GM12878 (cell line): ENCODE measurements at places on chromosomes 2 and 18.

DNA sequence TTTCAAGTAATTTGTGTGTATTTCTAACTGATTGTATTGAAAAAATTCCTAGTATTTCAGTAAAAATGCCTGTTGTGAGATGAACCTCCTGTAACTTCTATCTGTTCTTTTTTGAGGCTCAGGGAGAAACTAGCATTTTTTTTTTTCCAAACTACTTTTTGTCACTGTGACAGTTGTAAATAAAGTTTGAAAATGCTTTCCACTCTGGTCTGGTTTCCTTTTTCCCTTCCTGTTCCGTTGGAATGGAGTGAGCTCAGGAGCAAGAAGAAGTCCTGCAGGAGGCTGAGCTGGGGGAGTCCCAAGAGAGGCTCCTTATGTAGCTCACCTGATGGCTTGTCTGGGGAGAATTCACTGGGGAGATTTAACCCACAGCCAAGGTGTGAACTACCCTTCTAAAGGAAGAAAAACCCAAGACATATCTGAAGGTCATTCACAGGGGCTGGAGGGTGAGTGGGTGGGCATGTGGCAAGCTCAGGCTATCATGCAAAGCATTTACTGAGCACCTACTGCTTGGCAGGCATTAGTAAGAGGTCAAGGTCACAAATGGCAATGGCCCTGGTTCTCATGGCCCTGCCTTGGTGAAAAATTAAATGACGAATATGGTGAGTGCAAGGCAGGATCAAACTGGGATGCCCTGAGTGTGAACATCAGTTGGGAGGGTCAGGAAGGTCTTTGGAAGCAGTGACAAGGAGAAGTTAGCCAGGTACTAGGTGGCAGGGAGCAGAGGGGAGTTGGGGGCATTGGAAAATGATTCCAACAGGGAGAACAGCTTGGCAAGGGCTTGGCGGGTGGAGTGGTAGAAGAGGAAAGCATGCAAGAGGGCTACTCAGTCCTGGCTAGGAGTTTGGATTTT, 28.7 kb downstream of the LBH start:
- DNase-seq: no peak

DNA sequence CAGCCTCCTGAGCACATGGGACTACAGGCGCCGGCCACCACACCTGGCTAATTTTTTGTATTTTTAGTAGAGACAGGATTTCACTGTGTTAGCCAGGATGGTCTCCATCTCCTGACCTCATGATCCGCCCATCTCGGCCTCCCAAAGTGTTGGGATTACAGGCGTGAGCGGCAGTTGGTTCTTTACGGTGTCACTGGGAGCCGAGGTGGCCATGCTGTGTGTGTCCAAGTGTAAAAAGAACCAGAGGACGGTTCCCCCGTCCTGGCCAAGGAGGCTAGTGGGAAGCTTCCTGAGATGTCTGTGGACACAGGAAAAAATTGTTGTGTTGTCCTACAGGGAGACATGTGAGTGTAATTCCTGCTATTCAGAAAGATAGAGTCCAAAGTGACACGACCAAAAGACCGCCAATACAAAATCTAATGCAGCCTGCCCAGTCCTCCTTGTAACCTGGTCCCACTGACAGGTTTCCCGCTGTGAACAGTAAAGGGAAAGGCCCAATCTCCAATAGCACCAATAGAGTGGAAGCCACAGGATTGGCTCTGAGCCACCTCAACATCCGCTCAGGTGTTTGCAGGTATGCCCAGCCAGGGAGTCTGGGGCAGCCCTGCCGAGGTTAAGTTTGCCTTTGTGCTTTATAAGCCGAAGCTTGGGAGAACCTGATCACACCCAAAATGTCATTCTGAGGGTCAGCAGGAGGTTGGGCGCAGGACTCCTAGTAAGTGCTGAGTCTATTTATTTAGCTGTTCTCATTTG, 40.6 kb downstream of the NCK2 start:
- no peak for DNase-seq

GRCh38 chr18:2618009-2618408, 37.5 kb upstream of the SMCHD1 start:
- no peak for DNase-seq

DNA sequence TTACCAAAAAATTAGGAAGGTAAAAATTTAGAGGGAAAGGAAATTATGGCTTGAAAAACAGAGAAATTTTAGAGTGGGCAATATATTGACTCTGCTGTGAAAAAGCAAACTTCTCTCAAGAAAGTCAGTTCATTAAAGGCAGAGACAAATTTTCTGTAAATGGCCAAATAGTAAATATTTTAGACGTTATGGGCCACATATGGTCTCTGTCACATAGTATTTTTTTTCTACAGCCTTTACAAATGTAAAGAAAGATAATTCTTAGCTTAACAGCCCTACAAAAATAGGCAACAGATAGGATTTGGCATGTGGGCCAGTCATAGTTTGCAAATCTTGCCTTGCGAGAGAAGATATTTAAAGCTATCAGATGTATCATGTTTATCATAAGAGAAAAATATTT, 1750.4 kb downstream of the SUCLG1 start:
- DNase-seq: no peak

GRCh38 chr2:31212659-31213600, 4.4 kb downstream of the CAPN14 start:
- DNase-seq: no peak

- DNase-seq: no peak
Measured at GRCh38 chr2:46273919-46274318, 23.3 kb upstream of the EPAS1 start.
